Glomerular endothelial cell (primary cell): ENCODE measurements at places on chromosomes 5 and 9. TPM values are rescaled to one million over a fixed set of nuclear protein-coding genes. Genes with fewer than 3 reads are reported as not detected.

MYMK gene
- not detected in 2 replicates for total RNA-seq

SLC27A6 gene
- total RNA-seq, result 0.29 TPM in 1 of 2 replicates, not detected in the other

CAVIN4 gene
- total RNA-seq, result 3.3 and 4.1 TPM in 2 replicates

RNF20 gene
- total RNA-seq, result 14.6 and 19.8 TPM in 2 replicates

PCDHA13 gene
- total RNA-seq, result 0.10 and 0.12 TPM in 2 replicates

MAMDC2 gene
- total RNA-seq, result 8.1 and 16.0 TPM in 2 replicates

C7 gene
- 0.12 TPM in 1 of 2 replicates, not detected in the other for total RNA-seq

COL5A1 gene
- total RNA-seq, result 185 and 366 TPM in 2 replicates

PKD2L2 gene
- not detected in 2 replicates for total RNA-seq

CD72 gene
- total RNA-seq, result 1.3 TPM in 1 of 2 replicates, not detected in the other

SLC36A2 gene
- total RNA-seq, result not detected in 2 replicates

TXNDC8 gene
- total RNA-seq, result not detected in 2 replicates

ECM2 gene
- not detected in 2 replicates for total RNA-seq

SLC4A9 gene
- total RNA-seq, result 0.06 TPM in 1 of 2 replicates, not detected in the other

GNE gene
- total RNA-seq, result 13.2 and 15.8 TPM in 2 replicates

RFESD gene
- total RNA-seq, result 0.29 and 2.9 TPM in 2 replicates

PCSK1 gene
- 2.5 and 6.2 TPM in 2 replicates for total RNA-seq

LMAN2 gene
- total RNA-seq, result 295 and 316 TPM in 2 replicates

LCN6 gene
- total RNA-seq, result not detected in 2 replicates

SEMA5A gene
- 3.4 and 5.4 TPM in 2 replicates for total RNA-seq

OTULINL gene
- total RNA-seq, result 0.34 and 1.4 TPM in 2 replicates

BSPRY gene
- not detected in 2 replicates for total RNA-seq

DIAPH1 gene
- total RNA-seq, result 78.6 and 94.1 TPM in 2 replicates

AGXT2 gene
- not detected in 2 replicates for total RNA-seq

NUTM2G gene
- not detected in 2 replicates for total RNA-seq

TTC23L gene
- total RNA-seq, result 0.41 and 0.63 TPM in 2 replicates

SPDL1 gene
- 15.3 and 23.6 TPM in 2 replicates for total RNA-seq

GNA14 gene
- total RNA-seq, result 43.6 and 67.3 TPM in 2 replicates

MARCHF11 gene
- total RNA-seq, result not detected in 2 replicates

PCDHA9 gene
- total RNA-seq, result 0.06 and 0.19 TPM in 2 replicates

MEF2C gene
- total RNA-seq, result 36.9 and 40.0 TPM in 2 replicates

MELK gene
- 10.1 and 14.7 TPM in 2 replicates for total RNA-seq

SETX gene
- 50.1 and 62.4 TPM in 2 replicates for total RNA-seq

PCDHA10 gene
- under 0.01 and 0.47 TPM in 2 replicates for total RNA-seq

DMRT3 gene
- 0.47 and 1.2 TPM in 2 replicates for total RNA-seq

ENTPD8 gene
- total RNA-seq, result 0.10 and 0.18 TPM in 2 replicates

NIPAL4 gene
- total RNA-seq, result 0.44 and 0.64 TPM in 2 replicates

FRMD3 gene
- total RNA-seq, result 6.1 TPM in 2 replicates

NME5 gene
- total RNA-seq, result 1.4 and 5.8 TPM in 2 replicates

SH2D3C gene
- total RNA-seq, result 94.0 and 160 TPM in 2 replicates

GADD45G gene
- total RNA-seq, result 0.35 and 0.97 TPM in 2 replicates

NR4A3 gene
- 0.05 and 0.12 TPM in 2 replicates for total RNA-seq

AHRR gene
- 23.9 and 32.1 TPM in 2 replicates for total RNA-seq

TCF7 gene
- total RNA-seq, result 1.3 and 1.6 TPM in 2 replicates

LHX3 gene
- total RNA-seq, result not detected in 2 replicates

HTR1A gene
- not detected in 2 replicates for total RNA-seq

ELOVL7 gene
- total RNA-seq, result 0.73 TPM in 1 of 2 replicates, not detected in the other

PCDHA1 gene
- 0.06 TPM in 1 of 2 replicates, not detected in the other for total RNA-seq
